ENCODE measurements at places on chromosomes 16 and 17. TPM values are rescaled to one million over a fixed set of nuclear protein-coding genes. Genes with fewer than 3 reads are reported as not detected.

GRCh38 chr16:71645450-71645849, 19.5 kb downstream of the MARVELD3 start:
- DNase-seq = peak; percentile 55

SLC35G6 gene
- total RNA-seq = not detected

DNA sequence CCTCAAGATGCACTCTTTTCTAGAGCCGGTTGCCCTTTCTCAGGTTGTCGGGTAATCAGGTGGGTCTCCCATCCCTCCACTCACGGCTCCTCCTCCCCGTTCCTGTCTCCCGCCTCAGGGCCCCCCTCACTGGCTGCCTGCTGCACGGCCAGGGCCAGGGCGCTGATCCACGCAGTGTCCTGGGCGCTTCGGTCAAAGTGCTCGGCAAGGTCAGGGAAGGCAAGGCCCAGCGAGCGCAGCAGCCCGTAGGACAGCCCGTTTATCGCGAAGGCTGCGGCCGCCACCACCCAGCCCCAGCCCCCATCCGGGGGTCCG, 753 bp downstream of the SLC16A11 start:
- no peak for DNase-seq

DNA sequence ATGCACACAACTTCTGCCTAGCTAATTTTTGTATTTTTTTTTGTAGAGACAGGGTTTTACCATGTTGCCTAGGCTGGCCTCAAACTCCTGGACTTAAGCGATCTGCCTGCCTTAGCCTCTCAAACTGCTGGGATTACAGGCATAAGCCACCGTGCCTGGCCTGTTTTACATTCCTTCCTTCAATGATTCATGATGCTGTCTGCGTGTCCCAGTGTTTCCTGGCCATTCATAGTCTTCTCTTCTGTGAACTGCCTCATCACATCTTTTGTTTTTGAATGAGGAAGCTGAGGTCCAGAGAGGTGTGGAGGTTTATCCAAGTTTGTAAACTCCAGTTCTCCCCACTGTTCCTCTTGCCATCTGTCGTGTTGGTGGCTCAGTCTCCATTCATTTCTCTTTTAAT, 64.5 kb upstream of the MED9 start:
- DNase-seq = peak; percentile 87

DNA sequence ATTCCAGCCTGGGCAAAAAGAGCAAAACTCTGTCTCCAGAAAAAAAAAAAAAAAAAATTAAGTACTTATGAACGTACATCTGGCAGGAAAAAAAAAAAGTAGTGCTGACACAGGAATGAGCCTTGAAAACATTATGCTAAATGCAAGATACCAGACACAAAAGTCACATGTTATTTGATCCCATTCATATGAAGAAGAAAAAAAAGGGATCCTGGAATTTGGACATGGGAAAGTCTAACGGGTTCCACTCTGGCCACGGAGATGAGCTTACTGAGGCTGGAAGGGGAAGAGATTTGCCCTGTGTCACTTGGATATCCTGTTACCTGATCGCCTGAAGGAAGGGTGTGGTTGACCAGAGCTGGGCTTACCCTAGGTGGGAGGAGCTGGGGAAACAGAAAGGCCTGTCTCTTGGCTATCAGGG, 251.9 kb downstream of the PARN start:
- DNase-seq = peak; percentile 76

GTF3C1 gene
- total RNA-seq = 65.5 TPM

GRCh38 chr17:35733366-35733765, 1.9 kb downstream of the RASL10B start:
- no peak for DNase-seq

GRCh38 chr17:62679866-62680377, 52.5 kb downstream of the MRC2 start:
- DNase-seq = no peak

NOG gene
- 6.7 TPM for total RNA-seq

GRCh38 chr17:79095345-79096055, 20.9 kb downstream of the ENGASE start:
- DNase-seq = peak; percentile 31

All from GM23248 (cell line).